Activated T-cell treated with anti-CD3 and anti-CD28 coated beads, Interleukin-2, amount 50 U/mL, for 4 hours (primary cell): ENCODE measurements at places on chromosomes 12 and 14. TPM values are rescaled to one million over a fixed set of nuclear protein-coding genes. Genes with fewer than 3 reads are reported as not detected.
A peak's percentile ranks its signal among the peaks of the same experiment; 100 is the strongest.

The SERPINA10 gene
- not detected for total RNA-seq

- peak; percentile 6 for DNase-seq
Observed at GRCh38 chr12:62632411-62632918, 165.8 kb downstream of the MON2 start.

GRCh38 chr14:98227000-98227726 is 1044.8 kb downstream of the BCL11B start:
- no peak for DNase-seq

DNA sequence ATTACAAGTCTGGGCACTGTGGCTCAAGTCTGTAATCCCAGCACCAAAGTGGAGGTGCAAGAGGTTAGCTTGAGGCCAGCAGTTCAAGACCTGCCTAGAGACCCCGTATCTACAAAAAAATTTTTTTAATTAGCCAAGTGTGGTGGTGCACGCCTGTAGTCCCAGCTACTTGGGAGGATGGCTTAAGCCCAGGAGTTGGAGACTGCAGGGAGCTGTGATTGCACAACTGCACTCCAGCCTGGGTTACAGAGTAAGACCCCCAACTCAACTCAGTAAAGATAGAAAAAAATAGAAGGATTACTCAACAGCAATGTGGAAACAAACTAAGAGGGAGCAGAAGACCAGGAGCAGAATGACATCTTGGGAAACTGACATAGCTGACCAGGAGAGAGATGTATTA is 13.3 kb downstream of the SBNO1 start:
- DNase-seq: no peak

GRCh38 chr12:30696103-30696408 is 387 bp upstream of the IPO8 start:
- no peak for DNase-seq

The OR11G2 gene
- not detected for total RNA-seq

The IFT43 gene
- total RNA-seq: 11.6 TPM

The HCAR2 gene
- not detected for total RNA-seq

GRCh38 chr12:1846421-1847405 is 26.3 kb downstream of the LRTM2 start:
- no peak for DNase-seq

- no peak for DNase-seq
Observed at GRCh38 chr12:3661028-3661427, 91.9 kb downstream of the CRACR2A start.

The RFLNA gene
- total RNA-seq: not detected

DNA sequence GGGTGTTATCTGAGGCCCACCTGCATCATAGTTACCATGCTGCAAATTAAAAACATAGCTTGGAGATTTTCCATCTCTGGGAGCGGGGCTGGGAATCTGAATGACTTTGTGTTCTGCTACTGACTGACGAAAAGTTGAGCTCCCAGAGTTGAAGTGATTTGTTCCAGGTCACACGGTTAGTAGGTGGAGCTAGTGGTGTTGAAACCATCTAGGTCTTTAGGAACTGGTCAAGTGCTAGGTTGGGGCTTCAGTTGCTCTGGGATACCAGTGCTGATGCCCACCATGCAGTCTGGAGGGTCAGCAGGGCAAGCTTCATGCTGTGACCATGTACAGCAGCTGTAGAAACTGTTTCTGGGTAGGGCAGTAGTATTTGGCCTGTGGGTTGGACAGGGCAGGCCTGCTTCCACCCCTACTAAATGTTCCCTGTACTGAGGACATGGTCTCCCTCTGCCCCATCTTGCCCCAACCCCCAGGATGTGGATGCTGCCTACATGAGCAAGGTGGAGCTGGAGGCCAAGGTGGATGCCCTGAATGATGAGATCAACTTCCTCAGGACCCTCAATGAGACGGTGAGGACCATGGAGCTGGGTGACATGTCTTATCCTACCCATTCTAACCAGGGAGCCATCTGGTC is 5.3 kb downstream of the KRT7 start:
- DNase-seq: no peak

DNA sequence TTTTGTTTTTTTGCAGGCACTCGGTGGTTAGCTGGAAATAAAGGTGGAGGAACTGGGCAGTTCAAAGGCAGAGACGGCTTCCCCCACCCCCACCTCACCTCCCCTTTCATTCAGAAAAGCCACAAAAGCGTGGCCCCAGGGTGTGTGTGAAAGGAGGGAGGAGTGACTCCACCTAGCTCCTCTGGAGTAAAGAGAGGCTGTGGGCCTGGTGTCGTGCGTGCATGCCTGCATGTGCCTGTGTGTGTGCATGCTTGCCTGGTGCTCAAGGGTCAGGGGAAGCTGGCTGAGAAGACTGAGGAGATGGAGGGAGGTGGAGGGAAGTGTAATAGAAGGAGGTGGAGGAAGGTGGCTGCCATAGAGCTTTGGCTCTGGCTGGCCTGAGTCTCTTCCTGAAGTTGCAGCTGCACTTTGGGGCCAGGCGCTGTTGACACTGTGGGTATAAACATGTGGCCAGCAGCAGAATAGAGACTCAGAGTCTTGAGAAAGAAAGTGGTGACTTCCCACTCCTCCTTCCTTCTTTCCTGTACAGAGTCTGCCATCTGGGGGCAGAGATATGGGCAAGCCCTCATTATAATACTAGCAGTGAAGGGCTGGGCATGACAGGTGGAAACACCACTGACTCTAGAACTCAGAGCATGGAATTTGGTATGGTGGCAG is 36.9 kb upstream of the SINHCAF start:
- no peak for DNase-seq

DNA sequence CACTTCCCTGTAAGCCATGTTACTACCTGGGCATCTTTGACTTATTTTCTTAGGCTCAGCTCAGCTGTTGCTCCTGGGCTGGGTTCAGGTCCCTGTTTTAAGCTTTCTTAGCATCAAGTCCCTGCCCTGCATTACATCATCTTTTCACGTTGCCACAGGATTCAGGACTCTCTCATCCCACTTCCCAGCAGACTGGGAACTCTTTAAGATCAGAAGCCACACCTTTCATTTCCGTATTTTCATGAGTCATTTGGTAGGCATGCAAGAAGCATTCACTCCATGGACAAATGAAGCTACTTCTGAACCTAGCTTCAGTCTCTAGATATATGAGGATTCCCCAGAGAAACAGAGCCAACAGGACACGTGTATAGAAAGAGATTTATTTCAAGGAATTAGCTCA is 726.8 kb downstream of the VRK1 start:
- DNase-seq: no peak

The ITGA5 gene
- total RNA-seq: 16.4 TPM

The LALBA gene
- total RNA-seq: not detected

DNA sequence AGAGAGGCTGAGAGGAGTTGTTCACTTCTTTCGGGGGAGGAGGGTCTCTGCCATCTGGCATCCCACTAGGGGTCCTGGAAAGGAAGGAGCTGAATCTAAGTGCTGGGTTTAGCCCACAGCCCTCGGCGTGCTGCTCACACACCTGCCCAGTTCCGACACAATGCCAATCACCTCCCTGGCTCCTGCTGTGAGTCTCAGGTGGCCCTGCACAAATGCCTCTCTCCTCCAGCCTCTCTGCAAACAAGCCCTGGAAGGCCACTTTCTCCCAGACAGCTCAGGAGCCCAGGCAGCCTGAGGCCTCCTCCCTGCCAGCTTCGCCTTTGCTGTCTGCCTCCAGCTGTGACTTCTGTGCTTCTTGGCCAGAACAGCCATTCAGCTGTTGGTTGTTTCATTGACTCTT is 51.2 kb downstream of the SMIM41 start:
- no peak for DNase-seq

DNA sequence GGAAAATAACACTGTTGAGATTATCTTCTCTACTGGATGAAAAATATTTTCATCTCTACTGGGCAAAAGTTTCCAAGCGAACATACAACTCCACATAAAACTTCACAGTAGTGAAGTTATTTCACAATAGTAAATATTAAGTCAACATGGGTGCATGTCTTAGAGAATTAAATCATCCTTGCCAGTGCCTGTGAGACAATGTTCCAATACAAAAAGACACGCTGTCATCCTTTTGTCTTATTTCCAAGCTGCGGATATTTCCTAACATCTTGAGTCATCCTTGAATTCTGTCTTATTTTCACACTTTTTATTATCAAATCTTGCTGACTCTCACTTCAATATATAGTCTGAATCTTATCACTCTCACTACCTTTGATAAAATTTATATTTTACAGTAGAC is 142.9 kb upstream of the KITLG start:
- no peak for DNase-seq

DNA sequence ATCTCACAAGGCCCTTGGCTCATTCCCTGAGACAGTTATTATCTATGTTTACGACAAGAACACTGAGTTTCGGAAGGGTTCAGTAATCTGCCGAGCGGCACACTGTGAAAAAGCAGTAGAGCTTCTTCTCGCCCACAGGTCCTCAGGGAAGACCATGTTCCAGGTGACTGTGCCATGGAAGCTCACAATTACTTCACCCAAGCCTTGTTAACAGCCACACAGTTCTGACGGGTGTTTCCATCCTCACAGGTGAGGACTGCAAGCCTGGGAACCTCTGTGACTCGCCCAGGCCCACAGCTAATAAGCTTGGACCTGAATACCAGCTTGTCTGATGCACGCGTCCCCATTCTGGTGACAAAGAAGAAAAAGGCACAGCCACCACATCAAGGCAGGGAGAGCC is 15.4 kb downstream of the SETD3 start:
- DNase-seq: no peak

The POTEG gene
- not detected for total RNA-seq

GRCh38 chr14:34593740-34594375 is 36.1 kb downstream of the SNX6 start:
- DNase-seq: no peak

The KRT75 gene
- not detected for total RNA-seq

DNA sequence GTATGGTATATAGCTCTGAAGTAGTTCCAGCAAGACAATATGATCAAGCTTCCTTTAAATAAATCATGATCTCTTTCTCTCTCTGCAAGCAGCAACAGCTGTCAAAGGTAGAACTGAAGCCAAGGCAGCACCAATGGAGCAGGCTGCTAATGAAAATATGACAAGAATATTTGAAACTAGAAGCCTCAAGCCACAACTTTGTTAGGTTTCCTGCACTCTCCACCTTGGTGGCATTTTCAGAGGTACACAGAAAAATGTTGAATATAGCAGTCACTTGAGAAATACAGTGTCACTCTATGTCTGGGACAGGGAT is 43.8 kb upstream of the PSMA6 start:
- DNase-seq: no peak
